Osteoblast (primary cell): ENCODE measurements at places on chromosomes 5 and 9. TPM values are rescaled to one million over a fixed set of nuclear protein-coding genes. Genes with fewer than 3 reads are reported as not detected.

The SLC34A1 gene
- not detected in 2 replicates for total RNA-seq

The RHOBTB3 gene
- 314 and 349 TPM in 2 replicates for total RNA-seq

The SPINK1 gene
- not detected in 2 replicates for total RNA-seq

The HTR4 gene
- total RNA-seq = not detected in 2 replicates

The FSTL4 gene
- not detected in 2 replicates for total RNA-seq

The PITX1 gene
- total RNA-seq = 8.3 and 9.8 TPM in 2 replicates

The CCIN gene
- total RNA-seq = 1.2 and 2.2 TPM in 2 replicates

The IFNA2 gene
- not detected in 2 replicates for total RNA-seq

The HAPLN1 gene
- 18.8 and 36.5 TPM in 2 replicates for total RNA-seq

The ADAMTS12 gene
- 6.9 and 8.3 TPM in 2 replicates for total RNA-seq

The SPATA31D4 gene
- not detected in 2 replicates for total RNA-seq

The SERF1B gene
- total RNA-seq = 8.3 and 12.1 TPM in 2 replicates

The PAEP gene
- not detected in 2 replicates for total RNA-seq

The PDGFRB gene
- 531 and 567 TPM in 2 replicates for total RNA-seq

The THBS4 gene
- 0.29 and 0.36 TPM in 2 replicates for total RNA-seq

The C5orf58 gene
- not detected in 2 replicates for total RNA-seq

The FGF1 gene
- total RNA-seq = 2.9 and 4.3 TPM in 2 replicates

The DBH gene
- total RNA-seq = not detected in 2 replicates

The SLC36A2 gene
- total RNA-seq = not detected in 2 replicates

The RFX3 gene
- 1.4 and 2.9 TPM in 2 replicates for total RNA-seq
